Occipital lobe (tissue), 3 donors: ENCODE measurements at places on chromosomes 2 and 18.

DNA sequence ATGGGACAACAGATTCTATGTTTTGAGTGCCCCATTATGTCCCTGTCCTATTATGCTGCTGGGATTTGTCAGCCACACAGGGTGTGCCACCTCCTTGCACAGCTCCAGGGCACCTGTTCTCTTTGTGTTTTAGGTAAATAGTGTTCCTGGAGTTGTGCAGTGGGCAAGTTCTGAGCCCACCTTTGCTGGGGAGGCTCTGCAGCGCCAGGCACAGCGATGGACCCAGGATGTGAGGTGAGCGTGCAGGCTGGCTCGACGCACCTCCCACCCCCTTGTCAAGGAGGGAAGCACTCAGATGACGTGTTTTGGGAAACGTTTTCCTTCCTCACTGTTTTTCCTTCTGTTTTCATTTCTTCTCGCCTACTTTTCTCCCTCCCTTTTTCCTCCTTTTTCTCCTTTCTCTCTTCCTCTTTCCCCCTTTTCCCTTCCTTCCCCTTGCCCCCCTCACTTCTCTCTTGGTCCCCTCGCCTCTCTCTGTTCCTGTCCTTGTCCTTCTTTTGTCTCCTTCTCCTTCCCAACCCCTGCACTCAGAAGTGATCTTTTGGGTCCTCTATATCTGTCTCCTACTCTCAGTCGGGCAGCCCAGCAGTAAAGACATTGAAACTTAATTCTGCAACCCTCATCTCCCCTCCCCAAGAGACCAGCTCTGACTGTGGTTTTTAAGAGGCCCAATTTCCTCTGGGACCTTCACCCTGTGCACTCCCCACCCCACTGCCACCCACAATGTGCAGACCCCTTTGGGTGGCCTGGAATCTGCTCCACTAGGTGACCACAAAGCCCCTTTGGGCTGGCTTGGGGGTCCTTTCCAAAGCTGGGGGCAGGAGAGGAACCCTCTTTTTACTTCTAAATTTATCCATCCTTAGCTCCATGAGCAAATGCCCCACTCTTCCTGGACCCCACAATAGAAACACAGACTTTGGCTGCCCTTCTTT, 104.0 kb downstream of the MCFD2 start:
- DNase-seq, result no peak

- no peak for DNase-seq
These were observed 41.6 kb upstream of the GPR39 start for GRCh38 chr2:132374961-132375360.

DNA sequence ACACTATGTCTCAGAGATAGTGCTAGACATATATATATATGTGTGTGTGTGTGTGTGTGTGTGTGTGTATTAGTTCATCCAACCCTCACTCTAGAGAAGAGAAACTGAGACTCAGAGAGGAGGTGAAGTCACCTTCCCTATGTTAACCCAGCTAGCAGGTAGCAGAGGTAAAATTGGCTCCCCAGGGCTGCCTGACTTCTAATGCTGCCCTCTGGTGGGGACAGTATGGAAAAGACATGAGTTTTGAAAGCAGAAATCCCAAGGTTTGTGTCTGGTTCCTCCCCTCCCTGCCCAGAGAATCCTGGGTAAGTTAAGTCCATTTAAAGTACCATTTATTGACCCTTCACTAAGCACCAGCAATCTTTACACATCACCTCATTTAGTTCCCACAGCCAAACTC, 137.7 kb downstream of the THNSL2 start:
- DNase-seq, result no peak

- no peak for DNase-seq
These were observed 4.4 kb downstream of the DLX2 start for GRCh38 chr2:172098287-172098649.

DNA sequence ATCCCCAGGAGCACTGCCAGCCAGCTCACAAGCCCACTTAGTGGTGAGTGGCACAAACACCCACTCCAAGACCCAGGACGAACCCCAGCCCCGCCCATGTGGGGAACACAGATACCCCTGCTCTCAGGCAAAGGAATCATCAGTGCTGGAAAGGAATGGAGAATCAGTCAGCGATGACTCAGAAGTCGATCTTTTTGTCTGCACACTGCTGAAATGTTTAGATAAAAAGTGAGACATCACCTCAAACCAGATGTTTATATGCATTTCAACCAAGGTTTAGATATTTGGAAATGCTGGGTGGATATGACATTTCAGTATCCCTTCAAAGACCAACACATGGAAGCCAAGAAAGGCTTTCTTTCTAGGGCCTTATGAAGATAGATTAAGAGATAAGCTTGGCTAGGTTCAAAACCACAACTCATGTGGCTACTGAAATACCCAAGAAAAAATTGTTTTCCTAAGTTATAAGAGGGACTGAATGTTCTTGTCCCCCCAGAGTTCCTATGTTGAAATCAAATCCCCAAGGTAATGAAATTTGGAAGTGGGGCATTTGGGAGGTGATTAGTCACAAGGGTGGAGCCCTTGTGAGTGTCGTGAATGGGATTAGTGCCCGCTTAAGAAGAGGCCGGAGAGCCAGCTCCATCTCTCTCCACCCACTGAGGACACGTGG, 43.7 kb downstream of the POU3F3 start:
- no peak for DNase-seq

DNA sequence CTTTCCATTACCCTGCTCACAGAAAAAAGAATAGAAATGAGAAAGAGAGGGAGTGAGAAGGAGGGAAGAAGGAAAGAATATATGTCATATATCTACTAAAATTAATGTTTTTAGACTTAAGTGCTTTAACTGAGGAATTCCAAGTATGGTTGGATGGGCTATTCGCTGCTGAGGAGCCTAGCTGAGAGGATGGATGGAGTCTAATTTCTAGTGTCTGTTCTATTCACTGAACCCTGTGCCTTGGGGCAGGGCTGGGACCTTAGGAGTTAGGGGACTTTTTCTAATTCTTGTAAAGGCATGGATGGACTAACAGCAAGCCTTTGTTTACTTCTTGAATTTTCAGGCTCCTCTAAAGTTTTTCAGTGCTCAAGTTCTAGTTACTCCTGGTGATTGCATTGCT, 109.8 kb downstream of the PTRHD1 start:
- no peak for DNase-seq

DNA sequence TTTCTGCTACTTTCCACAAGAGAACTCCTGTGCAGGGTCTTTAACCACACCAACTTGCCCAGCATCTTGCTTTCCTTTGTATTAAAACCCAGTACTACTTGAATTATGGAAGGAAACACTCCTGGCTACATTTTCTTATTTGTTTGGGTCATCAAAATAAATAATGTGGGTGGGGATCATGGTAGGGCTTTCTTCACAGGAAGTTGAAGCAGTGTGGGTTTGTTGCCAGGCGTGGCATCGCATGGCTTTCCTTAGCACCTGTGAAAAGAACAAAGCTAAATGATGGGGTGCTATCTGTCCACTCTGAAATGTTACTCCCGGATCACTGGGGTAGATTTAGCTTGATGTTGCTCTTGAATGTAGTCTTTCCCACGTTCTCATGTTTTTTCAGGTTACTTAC, 18.7 kb downstream of the ARHGAP25 start:
- DNase-seq, result no peak

- no peak for DNase-seq
These were observed 18.2 kb upstream of the DAW1 start for GRCh38 chr2:227853204-227853629.

- no peak for DNase-seq
These were observed 7.7 kb upstream of the SERPINE2 start for GRCh38 chr2:224046752-224047151.

DNA sequence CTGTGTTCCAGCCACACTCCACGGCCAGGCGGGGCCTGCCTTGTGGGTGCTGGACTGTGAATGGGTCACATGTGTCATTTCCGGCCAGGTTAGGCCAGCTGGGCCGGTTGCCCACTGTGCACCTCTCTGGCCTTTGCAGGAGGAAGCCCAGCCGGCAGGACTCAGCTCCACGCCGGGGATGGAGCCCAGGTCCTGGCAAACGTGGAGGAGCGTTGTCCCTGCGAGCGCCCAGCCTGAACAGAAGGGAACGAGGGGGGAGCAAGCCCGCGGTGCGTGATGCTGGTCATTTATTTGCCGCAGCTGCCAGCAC, 152.9 kb downstream of the PXDN start:
- no peak for DNase-seq

DNA sequence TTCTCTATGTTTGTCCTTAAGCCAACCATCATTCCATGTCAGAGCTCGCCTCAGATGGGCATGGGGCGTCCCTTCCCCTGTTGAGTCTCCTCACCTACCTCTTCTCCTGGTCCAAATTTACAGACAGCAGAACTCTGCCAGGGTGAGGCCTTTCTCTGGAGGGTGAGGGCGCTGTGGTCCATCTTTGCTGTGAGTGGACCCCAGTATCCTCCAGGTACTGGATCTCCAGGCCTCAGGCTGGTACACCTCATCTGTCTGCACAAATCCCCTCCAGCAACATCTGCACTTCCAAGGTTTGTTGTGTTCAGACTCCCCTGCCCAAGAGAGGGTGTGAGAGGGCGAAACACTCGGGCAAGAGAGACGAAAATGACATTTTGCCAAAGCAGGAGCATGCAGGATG, 63.9 kb upstream of the EDAR start:
- DNase-seq, result no peak

DNA sequence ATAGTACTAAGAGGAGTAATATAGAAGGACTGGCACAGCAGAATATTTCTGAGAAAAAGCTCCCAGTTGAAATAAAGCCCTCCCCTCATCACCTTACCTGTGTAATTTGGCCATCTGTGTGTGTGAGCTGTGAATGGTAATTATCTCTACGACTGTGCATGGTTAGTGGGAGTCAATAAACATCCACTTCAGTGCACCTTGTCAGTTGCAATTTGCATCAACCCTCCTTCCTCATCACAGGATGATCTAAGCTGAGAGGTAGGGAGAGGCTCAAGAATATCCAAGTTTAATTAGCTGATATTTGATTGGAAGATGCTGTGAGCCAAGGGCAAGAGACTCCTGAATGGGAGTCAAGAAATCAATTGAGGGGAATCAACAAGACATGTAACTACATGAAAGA, 694.9 kb upstream of the KLHL29 start:
- DNase-seq, result no peak

GRCh38 chr2:66717218-66717905, 282.4 kb downstream of the MEIS1 start:
- DNase-seq, result no peak

DNA sequence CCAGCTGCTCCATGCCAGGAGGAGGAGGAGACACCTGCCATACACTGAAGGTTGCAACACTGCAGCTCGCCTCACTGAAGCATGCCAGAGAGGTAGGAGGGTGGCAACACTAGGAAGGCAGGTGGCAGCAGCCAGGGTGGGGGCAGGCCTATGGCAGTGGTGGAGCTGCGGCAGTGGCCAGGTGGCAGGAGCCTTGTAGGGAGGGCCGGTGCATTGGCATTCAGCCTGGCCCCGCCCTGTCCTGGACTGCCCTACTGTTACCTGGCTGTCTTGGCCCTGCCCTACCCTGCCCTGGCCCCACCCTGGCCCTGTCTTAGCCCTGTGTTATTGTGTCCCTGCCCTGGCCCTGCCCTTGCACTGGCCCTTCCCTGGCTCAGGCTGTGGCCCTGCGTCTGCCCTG, 7.4 kb upstream of the ANKRD62 start:
- no peak for DNase-seq

GRCh38 chr2:159613091-159613490, 3.3 kb downstream of the BAZ2B start:
- no peak for DNase-seq

DNA sequence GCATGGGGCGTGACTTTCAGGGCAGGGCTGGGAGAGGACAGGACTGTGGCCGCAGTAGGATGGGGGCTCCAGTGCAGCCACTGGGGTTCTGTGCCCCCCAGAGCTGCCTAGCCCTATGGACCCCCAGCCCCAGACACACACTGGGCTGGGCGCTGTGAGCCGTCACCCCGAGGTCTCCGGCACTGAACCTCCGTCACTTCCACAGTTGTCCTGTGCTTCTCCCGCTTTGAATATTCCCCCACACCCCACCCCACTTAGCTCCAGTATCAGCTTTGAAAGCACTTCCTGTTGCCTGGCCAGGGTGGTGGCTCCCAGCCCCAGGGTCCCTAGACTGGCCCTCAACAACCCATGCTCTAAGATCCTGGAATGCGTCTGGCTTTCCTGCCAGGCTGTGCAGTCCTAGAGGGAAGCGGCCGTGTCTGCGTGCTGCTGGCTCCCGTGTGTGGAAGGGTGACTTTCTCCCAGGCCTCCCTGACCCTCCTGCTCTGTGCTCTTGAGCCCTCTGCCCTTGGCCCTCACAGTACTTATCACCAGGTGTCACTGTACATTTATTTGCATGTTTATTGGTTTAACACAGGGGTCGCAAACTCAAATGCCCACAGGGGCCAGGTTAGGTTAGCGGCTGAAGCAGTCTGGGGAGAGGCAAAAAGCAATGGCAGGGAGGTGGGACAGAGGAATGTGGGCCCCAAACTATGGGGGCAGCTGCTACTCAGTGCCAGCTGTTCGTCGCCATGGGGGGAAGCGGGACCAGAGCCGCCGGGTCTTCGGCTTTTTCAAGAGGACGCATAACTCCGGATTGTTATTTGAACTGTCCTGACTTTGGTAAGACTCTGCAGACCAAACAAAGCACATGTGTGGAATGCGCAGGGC, 9.9 kb downstream of the OBSL1 start:
- no peak for DNase-seq

DNA sequence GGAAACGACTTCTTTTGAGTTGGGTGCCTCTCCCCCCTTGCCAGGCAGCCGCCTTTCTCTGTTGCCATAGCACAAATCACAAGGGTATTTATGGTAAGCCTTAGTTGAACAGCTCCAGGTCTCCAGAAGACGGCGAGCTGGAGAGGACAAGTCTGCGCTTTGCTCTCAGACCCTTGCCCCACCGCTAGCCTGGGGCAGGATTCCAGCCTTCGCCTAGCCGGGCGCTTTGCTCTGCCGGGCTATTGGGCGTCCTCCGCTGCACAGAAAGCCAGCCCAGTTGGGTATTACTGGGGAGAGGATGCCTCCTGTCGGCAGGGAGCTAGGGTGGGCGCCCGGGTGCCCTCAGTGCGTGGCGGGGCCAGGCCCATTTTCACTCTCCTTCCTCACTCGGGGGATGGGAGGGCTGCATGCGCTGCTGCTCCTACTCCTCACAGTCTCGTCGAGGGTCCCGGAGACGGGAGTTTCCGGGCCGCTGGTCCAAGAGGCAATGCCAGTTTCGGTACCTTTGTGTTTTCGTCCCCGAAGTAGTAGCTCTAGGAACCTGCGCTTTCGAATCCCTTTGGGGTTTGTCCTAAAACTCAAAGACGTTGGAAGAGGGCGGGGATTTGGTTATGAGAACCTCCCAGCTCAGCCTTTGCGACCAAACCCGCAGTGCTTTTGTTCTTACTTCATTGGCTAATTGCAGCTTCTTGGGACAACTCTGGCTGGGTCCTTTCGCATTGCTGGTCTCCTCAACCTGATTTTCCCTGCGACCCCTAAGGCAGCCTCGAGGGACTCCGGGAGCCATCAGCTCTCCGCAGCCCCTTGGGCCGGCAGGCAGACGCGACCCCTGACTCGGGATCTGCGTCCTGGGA, 3.6 kb upstream of the DLX2 start:
- DNase-seq, result no peak

GRCh38 chr18:66560094-66560493, 43.8 kb downstream of the CDH19 start:
- DNase-seq, result no peak

GRCh38 chr2:46481198-46482193, 2.1 kb downstream of the TMEM247 start:
- DNase-seq, result no peak
